ENCODE measurements at places on chromosomes 5 and 9. TPM values are rescaled to one million over a fixed set of nuclear protein-coding genes. Genes with fewer than 3 reads are reported as not detected.

- H3K36me3 ChIP-seq: no peaks in the 10 kb centered on the region
- no peak overlapping the region for H3K27ac ChIP-seq
- no peaks in the 10 kb centered on the region for H3K27me3 ChIP-seq
- H3K4me3 ChIP-seq: no peak overlapping the region
These were observed 31.1 kb downstream of the SLC24A2 start for GRCh38 chr9:19757745-19758144.

The PLCXD3 gene
- not detected for total RNA-seq

DNA sequence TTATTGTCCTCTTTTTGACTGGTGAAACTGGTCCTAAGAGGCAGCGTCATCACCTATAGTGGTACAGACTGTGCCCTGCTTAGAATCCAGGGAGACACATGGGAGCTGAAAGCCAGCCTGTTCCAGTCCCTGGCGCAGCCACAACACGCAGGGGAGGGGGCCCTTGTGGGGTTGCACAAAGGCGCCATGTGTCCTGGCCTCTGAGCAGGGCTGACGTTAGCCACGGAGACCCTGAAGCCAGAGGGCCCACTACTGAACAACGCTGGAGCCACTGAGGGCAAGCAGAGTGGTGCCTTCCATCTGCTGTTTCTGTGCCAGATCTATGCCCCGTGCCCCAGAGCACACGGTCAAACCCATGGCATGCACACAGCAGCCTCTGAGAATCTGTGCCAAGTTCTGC, 147.3 kb downstream of the ACTL7B start:
- no peak for DNase-seq
- no peak overlapping the region for H3K4me3 ChIP-seq
- H3K4me1 ChIP-seq: no peaks in the 10 kb centered on the region
- no peak overlapping the region for H3K27ac ChIP-seq
- H3K27me3 ChIP-seq: peaks cover 1% of the 10 kb centered on the region
- peaks cover 3% of the 10 kb centered on the region for H3K36me3 ChIP-seq

GRCh38 chr9:107213561-107214028, 69.5 kb upstream of the RAD23B start:
- no peaks in the 10 kb centered on the region for H3K36me3 ChIP-seq
- DNase-seq: peak; percentile 64
- H3K27ac ChIP-seq: peak overlapping the region; percentile 48
- H3K4me1 ChIP-seq: peaks cover 10% of the 10 kb centered on the region
- peaks cover 9% of the 10 kb centered on the region for H3K27me3 ChIP-seq
- no peak overlapping the region for H3K4me3 ChIP-seq

DNA sequence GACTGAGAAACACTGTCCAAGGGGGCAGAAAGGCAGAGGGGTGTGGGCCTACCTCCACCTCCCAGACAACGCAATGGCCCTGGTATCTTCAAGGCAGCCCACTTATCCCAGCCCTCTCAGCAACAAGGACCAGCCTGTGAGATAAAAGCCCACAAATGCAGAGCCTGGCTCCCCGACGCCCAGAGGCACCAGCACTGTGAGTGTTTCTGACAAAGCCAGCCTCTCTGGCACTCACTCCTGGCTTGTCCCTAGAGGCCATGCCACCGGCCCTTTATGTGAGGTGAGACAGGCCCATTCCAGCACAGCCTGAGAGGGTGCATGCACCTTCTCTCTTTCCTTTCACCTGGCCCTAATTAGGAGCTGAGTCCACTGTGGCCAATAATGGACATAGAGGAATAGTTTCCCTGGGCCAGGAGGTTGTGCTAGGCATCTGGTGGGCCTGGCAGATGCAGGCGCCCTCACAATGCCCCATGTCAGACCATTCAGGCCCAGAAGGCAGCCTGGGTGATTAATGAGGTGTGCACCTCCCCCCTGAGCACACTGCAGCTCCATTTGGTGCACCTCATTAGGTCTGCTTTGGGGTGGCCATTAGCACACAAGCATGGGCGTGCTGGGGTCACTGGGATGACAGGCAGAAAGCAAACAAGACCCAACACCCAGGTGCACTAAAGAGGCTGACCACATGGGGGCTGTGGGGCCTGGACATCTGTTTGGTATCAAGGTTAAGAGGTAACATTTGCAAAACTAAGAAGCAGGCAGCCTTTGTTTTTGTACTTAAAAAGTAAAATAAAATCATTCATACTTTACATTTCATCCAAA, 176.0 kb downstream of the MED10 start:
- DNase-seq: peak; percentile 9
- H3K4me1 ChIP-seq: no peaks in the 10 kb centered on the region
- H3K36me3 ChIP-seq: no peaks in the 10 kb centered on the region

DNA sequence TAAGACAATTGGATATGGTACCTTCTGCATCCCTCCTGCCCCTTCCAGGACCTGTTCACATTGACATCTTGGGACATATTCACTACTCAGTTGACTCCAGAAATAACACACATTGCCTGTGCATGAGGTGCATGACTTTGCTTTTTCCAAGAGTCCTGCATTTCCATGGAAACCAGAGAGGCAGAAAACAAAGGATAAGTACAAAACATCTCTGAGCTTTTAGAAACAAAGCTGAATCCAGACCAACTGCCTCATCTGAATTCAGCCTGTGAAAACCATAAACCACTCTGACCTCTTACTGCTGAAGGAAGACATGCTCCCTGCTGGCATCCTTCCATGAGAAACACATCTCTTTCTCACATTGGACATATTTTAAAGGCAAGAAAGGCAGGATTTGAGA, 695.1 kb downstream of the TAF11L14 start:
- H3K27me3 ChIP-seq: no peaks in the 10 kb centered on the region
- no peaks in the 10 kb centered on the region for H3K36me3 ChIP-seq
- H3K4me3 ChIP-seq: no peak overlapping the region
- H3K4me1 ChIP-seq: no peaks in the 10 kb centered on the region
- no peak for DNase-seq

The GDNF gene
- total RNA-seq: not detected

The PCDHGB4 gene
- total RNA-seq: not detected

The DDX4 gene
- total RNA-seq: 0.31 TPM

DNA sequence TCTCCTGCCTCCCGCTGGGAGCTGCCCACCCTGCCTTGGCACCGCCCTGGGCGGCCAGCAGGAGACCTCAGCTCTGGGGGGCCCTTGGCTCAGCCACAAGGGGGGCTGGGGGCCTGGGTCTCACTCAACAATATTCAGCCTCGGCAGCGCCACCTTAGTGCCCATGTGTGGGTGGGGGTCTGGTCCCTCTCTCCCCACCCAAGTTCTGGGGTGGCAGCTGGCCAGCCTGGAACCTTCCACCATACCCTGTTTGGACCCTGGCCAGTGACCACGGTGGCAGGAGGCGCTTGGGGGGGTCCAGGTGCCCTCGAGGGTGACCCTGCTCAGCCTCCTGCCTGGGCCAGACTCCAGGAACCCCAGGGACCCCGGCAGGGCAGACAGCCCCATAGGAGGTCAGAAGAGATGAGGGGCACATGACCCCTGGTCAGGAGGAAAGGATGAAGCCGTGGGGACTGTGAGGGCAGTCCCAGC, 22.2 kb downstream of the NKD2 start:
- H3K27me3 ChIP-seq: no peaks in the 10 kb centered on the region
- H3K4me1 ChIP-seq: no peaks in the 10 kb centered on the region
- no peaks in the 10 kb centered on the region for H3K36me3 ChIP-seq
- H3K4me3 ChIP-seq: no peak overlapping the region
- DNase-seq: no peak

The SYNPO gene
- 0.17 TPM for total RNA-seq

DNA sequence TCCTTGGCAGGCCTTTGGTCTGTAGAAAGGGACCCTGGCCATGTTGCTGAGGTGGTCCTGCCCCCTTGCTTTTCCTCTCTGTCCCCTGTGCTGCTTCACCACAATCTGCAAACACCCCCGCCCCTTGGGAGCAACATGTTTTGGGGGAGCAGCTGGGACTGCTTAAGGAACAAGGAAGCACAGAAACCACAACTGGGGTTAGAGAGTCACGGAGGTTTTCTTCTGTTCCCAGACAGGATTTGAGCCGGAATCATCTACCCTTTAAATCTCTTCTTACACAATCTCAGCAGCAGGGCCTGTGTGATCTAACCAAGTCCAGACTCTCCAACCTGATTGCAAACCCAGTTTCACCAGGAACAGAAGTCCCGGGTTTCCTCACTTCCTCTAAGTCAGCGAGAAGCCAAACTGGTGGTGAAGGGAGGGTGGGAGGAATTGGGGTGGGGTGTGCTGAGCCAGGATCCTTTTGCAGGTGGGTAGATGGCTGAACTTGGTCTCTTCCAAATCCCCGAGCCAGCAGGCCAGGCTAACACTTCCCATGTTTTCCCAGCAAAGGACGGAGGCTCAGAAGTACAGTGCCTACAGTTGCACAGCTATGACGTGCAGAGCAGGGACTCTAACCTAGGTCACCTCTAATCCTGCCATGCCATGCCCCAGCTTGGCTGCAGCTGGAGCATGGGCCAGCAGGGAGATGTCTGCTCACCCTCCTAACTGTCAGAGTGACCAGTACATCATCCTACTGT, 25.0 kb downstream of the SH3PXD2B start:
- H3K36me3 ChIP-seq: no peaks in the 10 kb centered on the region
- no peak overlapping the region for H3K27ac ChIP-seq
- H3K4me3 ChIP-seq: no peak overlapping the region
- no peaks in the 10 kb centered on the region for H3K27me3 ChIP-seq

- no peak overlapping the region for H3K4me3 ChIP-seq
- DNase-seq: no peak
- H3K27me3 ChIP-seq: peaks cover 11% of the 10 kb centered on the region
These were observed 60.1 kb upstream of the SPATA31C2 start for GRCh38 chr9:88198341-88198807.

GRCh38 chr5:79201206-79201605, 34.7 kb upstream of the JMY start:
- no peaks in the 10 kb centered on the region for H3K27me3 ChIP-seq
- no peaks in the 10 kb centered on the region for H3K36me3 ChIP-seq
- DNase-seq: no peak
- H3K4me1 ChIP-seq: no peaks in the 10 kb centered on the region

The TNFSF15 gene
- 0.62 TPM for total RNA-seq

GRCh38 chr5:56833325-56833724, 18.0 kb downstream of the MAP3K1 start:
- no peaks in the 10 kb centered on the region for H3K27me3 ChIP-seq
- no peaks in the 10 kb centered on the region for H3K36me3 ChIP-seq
- H3K27ac ChIP-seq: peak overlapping the region; percentile 37

DNA sequence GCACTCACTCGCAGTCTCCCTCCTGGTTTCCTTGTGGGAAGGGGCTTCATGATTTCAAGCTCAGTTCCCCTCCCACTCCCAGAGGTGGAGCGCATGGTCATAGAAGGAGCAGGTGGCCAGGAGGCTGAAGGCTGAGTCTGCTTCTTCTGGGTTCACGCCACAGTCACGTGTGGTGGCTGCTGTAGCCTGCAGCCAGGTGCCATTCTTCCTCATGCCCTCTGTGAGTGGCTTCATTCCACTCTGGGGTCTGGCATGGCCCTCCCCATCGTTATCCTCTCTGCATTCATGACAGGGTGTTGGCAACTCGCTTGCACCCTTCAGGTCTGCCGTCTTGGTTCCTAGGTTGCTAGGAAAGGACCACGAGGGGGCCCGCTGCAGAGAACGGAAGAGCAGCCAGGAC, 3.5 kb downstream of the MRPL41 start:
- peaks cover 14% of the 10 kb centered on the region for H3K4me1 ChIP-seq
- no peak overlapping the region for H3K27ac ChIP-seq
- no peak overlapping the region for H3K4me3 ChIP-seq
- no peaks in the 10 kb centered on the region for H3K27me3 ChIP-seq
- DNase-seq: no peak
- peaks cover 11% of the 10 kb centered on the region for H3K36me3 ChIP-seq

DNA sequence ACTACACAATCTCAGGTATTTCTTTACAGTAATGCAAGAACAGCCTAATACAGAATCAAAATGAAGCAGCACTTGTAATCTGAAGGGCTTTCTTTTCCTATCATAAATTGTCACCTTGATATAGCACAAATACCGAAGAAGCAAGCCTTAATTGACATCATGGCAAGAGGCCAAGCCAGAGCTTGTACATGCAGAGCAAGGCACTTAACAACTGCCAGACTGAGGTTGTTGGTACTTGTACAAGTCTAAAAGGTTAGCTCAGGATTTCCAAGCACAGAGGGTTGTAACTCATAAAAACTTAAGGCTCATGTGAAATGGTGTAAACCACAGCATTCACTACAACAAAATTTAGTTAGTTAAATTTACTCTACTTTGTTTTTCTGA, 158.8 kb upstream of the SPEF2 start:
- no peaks in the 10 kb centered on the region for H3K4me1 ChIP-seq
- no peaks in the 10 kb centered on the region for H3K36me3 ChIP-seq
- peaks cover 5% of the 10 kb centered on the region for H3K27me3 ChIP-seq
- no peak for DNase-seq

The ENTR1 gene
- 85.7 TPM for total RNA-seq

The CCDC171 gene
- total RNA-seq: 2.7 TPM

GRCh38 chr5:125696762-125697161, 726.4 kb upstream of the GRAMD2B start:
- H3K4me1 ChIP-seq: no peaks in the 10 kb centered on the region
- no peaks in the 10 kb centered on the region for H3K27me3 ChIP-seq
- no peak for DNase-seq
- no peaks in the 10 kb centered on the region for H3K36me3 ChIP-seq

The ABO gene
- total RNA-seq: not detected

The SOWAHA gene
- not detected for total RNA-seq

- no peak for DNase-seq
- no peak overlapping the region for H3K4me3 ChIP-seq
- no peaks in the 10 kb centered on the region for H3K27me3 ChIP-seq
These were observed 75.7 kb downstream of the AGTPBP1 start for GRCh38 chr9:85666086-85666485.

- no peaks in the 10 kb centered on the region for H3K36me3 ChIP-seq
- no peak for DNase-seq
- no peak overlapping the region for H3K4me3 ChIP-seq
These were observed 72.4 kb downstream of the UGCG start for GRCh38 chr9:111969061-111969460.

DNA sequence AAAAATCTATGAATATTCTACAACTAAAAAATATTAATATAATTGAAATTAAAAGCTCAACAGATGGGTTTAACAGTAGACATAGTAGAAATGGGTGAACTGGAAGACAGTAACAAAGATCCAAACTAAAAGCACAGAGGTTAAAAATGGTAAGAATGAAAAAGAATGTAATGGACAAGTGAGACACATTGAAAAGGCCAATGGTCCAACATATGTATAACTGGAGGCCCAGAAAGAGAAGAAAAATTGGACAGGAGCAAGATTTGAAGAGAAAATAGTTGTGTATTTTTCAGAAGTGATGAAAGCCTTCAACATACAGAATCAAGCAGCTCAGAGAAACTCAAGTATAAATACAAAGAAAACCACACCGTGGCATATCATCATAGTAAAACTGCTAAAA, 58.6 kb downstream of the PCDHGC5 start:
- H3K36me3 ChIP-seq: peaks cover 51% of the 10 kb centered on the region
- peaks cover 21% of the 10 kb centered on the region for H3K4me1 ChIP-seq
- no peaks in the 10 kb centered on the region for H3K27me3 ChIP-seq
- no peak for DNase-seq
- H3K4me3 ChIP-seq: no peak overlapping the region
- no peak overlapping the region for H3K27ac ChIP-seq

- no peaks in the 10 kb centered on the region for H3K4me1 ChIP-seq
- H3K27me3 ChIP-seq: peaks cover 4% of the 10 kb centered on the region
- no peaks in the 10 kb centered on the region for H3K36me3 ChIP-seq
These were observed 244.4 kb downstream of the COX7C start for GRCh38 chr5:86862093-86862492.
